HFF-Myc (cell line): ENCODE measurements at places on chromosomes 6 and 20.

GRCh38 chr6:138571585-138572166, 72.4 kb upstream of the NHSL1 start:
- no peak for DNase-seq

- DNase-seq: no peak
These were observed 122.8 kb upstream of the HSF2 start for GRCh38 chr6:122276637-122277036.

- no peak for DNase-seq
These were observed 166.3 kb upstream of the AFDN start for GRCh38 chr6:167660424-167660823.

DNA sequence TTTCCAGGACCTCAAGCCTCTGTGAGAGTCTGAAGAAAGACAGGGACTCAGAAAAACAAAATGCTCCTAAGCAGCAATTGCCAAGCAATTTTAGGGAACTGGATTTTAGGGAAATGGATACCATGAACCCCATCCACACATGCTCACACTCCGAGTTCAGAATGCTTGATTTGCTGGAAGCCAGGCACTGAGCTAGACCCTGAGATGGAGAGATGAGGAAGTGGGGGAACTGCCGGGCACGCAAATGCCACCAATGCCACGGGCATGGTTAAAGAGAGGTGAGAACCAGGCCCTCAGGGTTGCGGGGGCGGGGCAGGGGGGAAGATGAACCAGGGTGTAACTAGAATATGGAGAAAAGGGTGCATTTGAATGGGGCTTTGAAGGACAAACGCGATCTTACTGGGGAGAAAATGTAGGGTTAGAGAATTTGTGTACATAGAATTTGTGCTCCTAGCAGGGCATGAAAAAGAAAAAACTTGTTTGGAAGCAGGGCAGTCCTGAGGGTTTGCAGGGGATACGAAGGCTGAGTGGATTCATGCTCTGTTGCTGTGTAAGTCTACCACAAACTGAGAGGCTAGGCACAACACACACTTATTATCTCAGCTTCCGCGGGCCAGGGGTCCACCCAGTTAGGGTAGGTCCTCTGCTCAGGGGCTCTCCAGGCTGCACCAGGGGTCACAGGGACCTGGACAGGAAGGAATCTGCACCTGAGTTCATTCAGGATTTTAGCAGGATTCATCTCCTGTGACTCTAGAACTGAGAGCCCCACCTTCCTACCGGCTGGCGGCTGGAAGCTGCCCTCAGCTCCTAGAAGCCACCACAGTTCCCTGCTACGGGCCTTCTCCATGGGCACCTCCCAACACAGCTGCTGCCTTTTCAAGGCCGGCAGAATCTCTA, 108.0 kb downstream of the SNX5 start:
- DNase-seq: no peak

DNA sequence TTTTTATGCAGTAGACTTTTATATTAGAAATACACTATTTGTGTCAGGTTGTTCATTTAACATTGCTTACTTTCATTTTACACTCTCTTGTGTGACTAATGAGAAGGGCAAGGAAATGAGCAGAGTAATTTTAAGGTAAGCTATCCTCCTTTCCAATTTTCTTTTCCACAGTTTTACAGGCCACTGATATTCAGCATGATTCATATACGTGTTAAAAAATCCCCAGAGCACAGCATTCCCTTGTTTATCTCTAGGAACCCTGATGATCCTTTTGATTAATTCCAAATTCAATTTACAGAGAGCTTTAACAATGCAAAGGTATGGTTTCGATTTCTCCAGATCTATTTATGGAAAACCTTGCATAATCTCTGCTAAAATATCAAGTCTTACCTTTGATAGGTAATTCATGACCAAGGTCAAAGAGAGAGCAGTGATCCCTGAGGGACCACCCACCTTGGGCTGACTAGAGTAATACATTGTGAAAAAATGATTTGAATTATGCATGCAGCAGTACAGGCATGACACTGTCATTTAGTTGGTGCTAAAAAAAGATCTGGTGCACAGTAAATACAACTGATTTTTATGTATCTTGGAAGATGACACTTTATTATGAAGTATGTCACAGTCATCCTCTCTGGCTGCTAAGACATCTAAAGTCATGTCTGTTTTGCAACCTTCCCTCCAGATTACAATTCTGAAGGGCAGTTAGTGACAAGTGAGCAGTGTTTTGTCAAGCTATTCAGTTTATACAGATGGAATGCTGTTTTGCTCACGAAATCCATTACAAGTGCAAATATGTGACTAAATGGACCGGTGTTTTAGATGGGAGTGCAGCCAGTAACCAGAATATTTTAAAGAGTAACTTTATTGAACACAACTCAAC, 736.6 kb downstream of the EPHA7 start:
- DNase-seq: no peak

GRCh38 chr20:16675001-16675564, 54.7 kb upstream of the SNRPB2 start:
- no peak for DNase-seq

DNA sequence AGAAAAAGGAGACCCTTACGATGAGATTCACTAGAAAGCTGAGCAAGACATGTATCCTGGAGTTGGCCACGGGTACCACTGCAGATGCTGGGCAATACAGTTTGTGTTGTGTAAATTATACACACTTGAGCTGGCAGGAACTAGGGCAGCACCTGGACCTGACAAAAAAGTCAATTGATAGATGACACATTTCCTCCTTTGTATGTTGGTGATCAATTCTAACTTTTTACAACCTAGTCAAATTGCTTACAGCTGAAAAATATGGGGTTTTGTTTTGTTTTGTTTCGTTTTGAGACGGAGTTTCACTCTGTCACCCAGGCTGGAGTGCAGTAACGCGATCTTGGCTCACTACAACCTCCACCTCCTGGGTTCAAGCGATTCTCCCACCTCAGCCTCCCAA, 108.9 kb downstream of the UST start:
- no peak for DNase-seq

GRCh38 chr20:13670160-13670559, 31.4 kb upstream of the TASP1 start:
- no peak for DNase-seq

DNA sequence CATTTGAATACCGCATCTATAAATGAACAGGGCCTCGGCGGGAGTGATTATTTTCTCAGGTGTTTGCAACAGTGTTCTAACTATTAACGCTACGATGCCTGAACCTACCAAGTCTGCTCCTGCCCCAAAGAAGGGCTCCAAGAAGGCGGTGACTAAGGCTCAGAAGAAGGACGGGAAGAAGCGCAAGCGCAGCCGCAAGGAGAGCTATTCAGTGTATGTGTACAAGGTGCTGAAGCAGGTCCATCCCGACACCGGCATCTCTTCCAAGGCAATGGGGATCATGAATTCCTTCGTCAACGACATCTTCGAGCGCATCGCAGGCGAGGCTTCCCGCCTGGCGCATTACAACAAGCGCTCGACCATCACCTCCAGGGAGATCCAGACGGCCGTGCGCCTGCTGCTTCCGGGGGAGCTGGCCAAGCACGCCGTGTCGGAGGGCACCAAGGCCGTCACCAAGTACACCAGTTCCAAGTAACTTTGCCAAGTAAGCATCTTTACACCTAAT, 70.9 kb downstream of the HFE start:
- no peak for DNase-seq

DNA sequence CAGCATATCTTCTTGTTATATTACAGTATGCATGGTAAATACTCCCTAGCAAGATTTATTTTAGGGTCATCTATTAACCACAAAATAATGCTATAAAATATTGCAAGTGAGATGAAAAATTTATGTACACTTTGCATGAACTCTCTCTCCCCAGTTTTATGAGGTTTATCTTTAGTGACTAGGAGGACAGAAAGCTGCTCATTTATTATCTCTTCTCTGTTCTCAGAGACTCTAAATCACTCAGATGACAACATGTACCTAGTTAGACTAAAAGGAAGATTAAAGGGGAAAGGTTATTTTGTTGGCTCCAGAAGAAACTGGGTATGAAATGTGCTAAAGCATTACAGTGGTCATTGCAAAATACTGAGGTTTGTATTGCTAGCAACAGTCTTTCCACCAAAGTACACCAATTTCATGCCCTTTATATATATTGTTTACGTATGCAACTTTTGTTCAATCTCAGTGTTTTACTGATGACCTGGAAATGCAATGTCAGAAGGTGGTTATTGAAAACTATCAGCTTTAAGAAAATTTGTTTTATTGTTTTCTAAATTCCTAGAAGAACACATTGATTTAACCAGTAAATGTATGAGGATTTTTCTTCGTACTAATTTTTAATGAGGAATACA, 11.8 kb downstream of the RFX6 start:
- no peak for DNase-seq

DNA sequence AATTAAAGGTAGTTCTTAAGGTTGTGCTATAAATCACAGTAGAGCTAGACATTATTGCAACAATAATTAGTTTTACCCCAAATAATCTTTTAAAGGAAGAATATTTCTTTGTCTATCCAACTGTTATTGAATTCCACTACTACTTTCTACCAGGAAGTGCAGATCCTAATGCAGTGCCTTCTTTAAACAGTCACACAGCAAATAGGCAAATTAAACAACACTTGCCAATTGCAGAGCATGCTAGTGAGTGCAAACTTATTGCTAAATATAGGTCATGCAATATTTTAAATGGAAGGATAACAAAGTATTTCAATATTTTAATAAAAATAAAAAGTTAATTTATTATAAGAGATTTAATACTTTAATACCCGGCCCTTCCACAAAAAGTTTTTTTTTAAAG, 107.3 kb upstream of the BCLAF1 start:
- no peak for DNase-seq

- no peak for DNase-seq
These were observed 123.1 kb upstream of the CARMIL1 start for GRCh38 chr6:25156123-25156522.

GRCh38 chr20:38931984-38932383, 5.8 kb downstream of the FAM83D start:
- DNase-seq: no peak

GRCh38 chr6:127794405-127794804, 106.5 kb downstream of the THEMIS start:
- DNase-seq: no peak

DNA sequence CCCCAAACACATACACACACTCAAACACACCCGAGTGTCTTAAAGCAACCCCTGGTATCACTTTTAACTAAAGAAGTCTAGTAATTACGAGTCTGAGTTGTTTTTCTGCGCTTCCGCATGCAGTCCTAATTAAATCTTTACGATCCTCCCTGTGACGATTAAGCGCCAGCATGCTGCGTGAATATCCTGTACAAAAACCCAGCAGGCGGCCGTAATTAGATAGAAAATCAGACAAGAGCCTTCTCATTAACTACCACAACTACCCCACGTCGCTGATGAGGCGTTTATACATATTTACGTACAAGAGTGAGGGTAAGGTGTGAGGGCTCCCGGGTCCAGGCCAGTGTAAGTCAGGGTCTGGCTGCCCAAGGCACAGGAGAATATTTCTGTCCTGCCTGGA, 8.1 kb downstream of the TFAP2B start:
- DNase-seq: no peak

- no peak for DNase-seq
These were observed 20.8 kb upstream of the TNFAIP3 start for GRCh38 chr6:137846274-137846673.

- DNase-seq: no peak
These were observed 54.2 kb downstream of the CNR1 start for GRCh38 chr6:88111991-88112390.

DNA sequence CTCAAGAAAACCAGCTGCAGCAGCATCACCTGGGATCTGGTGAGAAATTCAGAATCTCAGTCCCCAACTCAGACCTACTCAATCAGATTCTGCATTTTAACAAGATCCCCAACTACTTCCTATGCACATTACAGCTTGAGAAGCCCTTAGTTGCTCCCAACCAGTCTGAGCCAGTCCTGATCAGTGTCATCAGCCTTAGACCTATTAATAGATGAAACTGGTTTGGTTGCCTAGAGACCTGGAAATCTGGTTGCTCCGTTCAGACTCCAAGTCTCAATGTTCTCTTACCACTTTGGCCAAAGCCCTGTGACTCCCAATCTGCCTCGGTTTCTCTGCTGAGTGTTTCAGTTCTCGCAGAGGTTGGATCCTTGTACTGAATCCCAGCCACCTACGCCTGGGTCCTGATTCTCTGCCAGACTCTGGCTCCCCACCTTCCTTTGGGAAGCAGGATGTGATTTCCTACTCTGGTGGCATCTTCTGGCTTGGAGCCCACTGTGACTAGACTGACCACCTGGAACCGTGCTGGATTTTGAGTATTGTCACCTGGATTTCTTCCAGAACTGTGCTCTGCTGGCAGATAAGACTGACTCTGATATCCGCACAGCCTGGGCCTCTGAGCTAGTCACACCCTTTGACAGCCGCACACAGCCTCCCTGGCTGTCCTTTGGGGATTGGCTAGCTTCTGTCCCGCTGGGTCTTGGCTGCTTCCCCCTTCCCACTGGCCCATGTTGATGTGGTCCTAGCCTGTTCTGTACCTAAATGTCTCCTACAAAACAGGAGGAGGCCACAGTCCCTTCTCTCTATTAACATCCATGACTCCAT, 20.3 kb upstream of the ATXN1 start:
- no peak for DNase-seq

GRCh38 chr6:127900935-127901334, at the start of gene THEMIS:
Gene THEMIS, minus strand, starts transcription at chr6:127901058. Its CDS starts 126 bp downstream, at chr6:127900932.
- no peak for DNase-seq

- no peak for DNase-seq
These were observed 298.5 kb downstream of the QKI start for GRCh38 chr6:163712981-163713380.

DNA sequence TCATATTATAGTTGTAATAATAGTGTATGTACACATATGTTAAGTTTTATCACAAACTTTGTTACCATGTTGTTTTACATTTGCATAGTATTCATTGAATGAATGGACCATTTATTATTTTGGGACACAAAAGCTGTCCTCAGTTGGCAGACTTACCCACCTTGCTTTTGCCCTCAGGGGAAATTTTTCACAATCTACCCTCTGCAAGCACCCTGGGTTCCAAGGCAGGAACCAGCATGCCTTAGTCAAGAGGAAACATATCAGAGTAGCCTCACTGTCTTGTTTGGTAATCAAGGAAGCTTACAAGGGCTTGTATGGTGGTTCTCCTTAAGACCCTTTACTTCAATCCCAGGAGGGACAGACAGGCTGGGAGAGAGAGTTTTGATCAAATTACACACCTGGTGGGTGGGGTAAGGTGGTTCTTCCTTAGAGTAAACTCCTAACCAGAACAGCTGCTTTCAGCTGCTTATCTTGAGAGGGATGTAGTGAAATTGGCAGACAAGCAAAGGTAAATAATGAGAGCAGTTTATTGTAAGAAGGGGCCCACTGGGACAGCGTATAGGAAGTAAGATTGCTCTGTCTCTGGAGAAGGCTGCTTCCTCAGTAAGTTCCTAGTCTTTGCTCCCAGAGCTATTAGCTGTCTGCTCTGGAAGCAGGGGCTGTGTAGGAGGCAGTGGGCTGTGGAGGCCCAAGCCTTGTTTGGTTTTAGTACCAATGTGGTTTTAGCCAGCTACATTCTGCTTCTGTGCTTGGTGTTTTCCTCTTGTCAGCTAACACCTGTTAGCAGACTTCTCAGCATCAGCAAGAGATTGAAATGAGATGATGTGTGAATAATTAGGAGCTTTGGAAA, 31.1 kb downstream of the BRPF3 start:
- no peak for DNase-seq

GRCh38 chr6:138957484-138957883, 30.6 kb downstream of the REPS1 start:
- no peak for DNase-seq
